CD8-positive, alpha-beta memory T cell (primary cell): ENCODE measurements at places on chromosomes 11 and 22.

- DNase-seq, result no peak
Measured at GRCh38 chr11:121898903-121899302, 217.1 kb downstream of the BLID start.

DNA sequence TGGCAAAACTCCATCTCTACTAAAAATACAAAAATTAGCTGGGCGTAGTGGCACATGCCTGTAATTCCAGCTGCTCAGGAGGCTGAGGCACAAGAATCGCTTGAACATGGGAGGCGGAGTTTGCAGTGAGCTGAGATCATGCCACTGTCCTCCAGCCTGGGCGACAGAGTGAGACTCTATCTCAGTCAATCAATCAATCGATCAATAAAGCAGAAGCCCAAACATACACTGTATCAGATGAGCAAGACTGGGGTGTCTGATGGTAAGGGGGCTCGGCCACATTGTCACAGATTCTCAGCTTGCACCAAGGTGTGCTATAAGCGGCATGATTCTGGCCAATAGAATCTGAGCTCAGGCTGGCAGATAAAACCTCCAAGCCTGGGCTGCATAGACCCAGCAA lies 261.1 kb downstream of the BUD13 start:
- no peak for DNase-seq

- DNase-seq, result peak; percentile 68
Measured at GRCh38 chr22:38973289-38974169, 8.6 kb upstream of the APOBEC3B start.

GRCh38 chr11:83717537-83717936 lies 431.4 kb upstream of the CCDC90B start:
- DNase-seq, result no peak

- DNase-seq, result no peak
Measured at GRCh38 chr11:67032830-67033551, 10.1 kb downstream of the SYT12 start.

- DNase-seq, result no peak
Measured at GRCh38 chr11:3981084-3981633, 113.4 kb upstream of the RRM1 start.

GRCh38 chr22:19824212-19824925 lies 30.3 kb downstream of the GNB1L start:
- no peak for DNase-seq

DNA sequence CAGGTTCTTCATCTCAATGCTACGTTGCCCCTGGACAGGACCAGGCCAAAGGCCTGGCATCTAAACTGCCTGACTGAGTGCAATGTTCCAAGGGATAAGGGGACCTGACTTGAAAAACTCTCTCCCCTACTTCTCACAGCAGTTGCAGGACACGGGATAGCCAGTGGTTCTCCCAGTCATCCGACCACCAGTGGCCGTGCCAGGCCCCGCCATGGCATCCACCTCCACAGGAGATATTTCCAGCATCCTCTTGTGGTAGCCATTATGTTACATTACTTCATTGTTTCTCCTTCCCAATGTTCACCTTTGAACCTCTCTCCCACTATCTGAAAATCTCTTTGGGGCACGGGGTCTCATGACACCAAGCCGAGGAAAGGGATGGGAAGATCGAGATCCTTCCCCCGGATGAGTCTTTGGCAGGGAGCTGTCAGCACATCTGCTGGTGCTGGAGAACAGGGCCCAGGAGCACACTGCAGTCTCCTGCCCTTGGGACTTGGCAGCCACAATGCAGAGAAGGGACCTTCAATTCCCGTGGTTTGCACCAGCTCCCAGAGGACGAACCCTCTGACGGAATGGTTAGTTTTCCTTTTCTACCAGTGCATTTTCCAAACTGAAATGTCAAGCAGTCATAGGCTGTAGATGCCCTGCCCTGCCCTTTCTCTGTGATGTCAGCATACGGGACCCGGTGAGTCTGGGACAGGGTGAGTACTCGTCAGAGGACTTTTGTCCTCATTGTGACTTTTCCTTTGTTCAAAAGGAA lies 121.2 kb downstream of the ETS1 start:
- no peak for DNase-seq

GRCh38 chr11:120054016-120054752 lies 83.7 kb downstream of the TRIM29 start:
- DNase-seq, result no peak
